ENCODE measurements at places on chromosomes 6 and 20.

GRCh38 chr6:66985816-66986215 is 1278.8 kb upstream of the EYS start:
- DNase-seq, result no peak

- DNase-seq, result no peak
Measured at GRCh38 chr6:15243910-15244619, 1.8 kb upstream of the JARID2 start.

GRCh38 chr6:122969999-122970533 is 26.0 kb upstream of the CLVS2 start:
- DNase-seq, result no peak

- no peak for DNase-seq
Measured at GRCh38 chr20:13492001-13492481, 146.7 kb downstream of the TASP1 start.

DNA sequence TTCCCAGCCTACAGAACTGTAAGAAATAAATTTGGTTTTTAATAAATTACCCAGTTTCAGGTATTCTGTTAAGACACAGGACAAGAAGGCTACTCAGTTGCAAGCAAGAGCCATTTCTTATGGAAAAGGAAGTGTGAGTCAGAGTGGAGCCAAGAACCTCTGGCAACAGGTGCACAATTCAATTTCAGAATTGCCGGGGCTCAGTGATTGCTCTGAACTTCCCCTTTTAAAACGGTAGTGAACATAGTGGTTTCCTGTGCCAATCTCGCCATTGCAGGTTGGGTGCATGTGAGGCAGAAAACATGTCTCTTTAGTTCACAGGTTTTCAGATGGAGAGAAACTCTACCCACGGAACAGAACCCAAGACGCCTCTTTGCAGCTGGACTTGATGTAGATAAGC is 16.4 kb downstream of the PIGT start:
- DNase-seq, result no peak

DNA sequence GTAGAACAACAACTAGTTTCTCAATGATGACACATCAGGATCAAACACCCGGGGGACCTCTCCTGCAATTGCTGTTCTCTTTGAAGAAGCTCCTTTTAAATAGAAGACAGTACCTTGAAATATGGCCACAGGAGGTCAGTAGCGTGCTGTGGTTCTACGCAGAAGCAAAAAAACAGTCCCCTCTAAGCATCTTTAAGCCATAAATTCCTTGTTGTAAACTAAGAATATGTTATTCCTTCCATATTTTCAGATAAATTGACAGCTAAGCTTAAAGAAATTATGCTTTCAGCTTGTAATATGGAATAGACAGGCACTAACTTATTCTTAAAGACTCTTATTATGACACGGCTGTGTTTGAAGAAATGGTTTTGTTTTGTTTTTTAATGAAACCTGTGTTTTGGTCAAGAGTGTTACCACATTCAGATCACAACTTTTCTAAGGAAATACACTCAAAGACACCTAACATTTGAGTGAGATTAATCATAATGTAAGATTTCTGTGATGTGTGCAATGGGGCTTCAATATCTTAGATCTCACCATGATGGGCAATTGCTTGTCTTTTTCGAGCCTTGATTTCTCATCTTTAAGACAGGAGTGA is 49.7 kb upstream of the IL20RA start:
- peak; percentile 48 for DNase-seq

- no peak for DNase-seq
Measured at GRCh38 chr20:10557685-10558084, 116.1 kb downstream of the JAG1 start.

DNA sequence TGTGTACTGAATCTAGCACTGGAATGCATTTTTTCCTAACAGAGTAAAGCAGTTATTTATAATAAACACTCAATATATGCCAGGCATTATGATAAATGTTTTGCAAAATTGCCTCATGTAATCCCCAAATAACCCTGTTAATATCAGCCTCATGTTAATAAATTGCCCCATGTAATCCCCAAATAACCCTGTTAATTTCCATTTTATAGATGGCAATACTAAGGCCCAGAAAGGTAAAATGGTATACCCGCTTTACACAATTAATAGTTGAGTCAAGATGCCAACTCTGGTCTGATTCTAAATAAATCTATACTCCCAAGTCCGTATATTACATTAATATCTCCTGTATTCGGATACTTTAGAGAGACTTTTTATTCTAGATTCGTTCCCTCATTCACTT is 6.3 kb downstream of the MYB start:
- DNase-seq, result no peak

DNA sequence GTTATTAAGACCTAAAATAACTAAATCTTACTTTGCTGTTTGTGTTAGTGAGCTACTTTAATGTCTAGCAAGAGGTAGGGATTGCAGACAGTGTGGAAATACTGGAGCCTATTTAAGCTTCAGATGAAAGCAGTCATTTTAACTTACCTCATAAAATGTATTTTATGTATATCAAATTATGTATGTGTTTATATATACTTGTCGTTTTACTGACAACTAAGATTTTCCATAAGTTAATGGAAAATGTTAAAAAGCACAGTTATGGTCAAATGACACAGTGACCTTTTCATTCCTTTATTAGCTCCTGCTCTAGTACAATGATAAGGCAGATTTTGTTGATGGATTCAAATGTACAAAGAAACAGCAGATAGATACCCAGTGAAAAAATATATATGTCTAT is 34.6 kb downstream of the QKI start:
- DNase-seq, result no peak

DNA sequence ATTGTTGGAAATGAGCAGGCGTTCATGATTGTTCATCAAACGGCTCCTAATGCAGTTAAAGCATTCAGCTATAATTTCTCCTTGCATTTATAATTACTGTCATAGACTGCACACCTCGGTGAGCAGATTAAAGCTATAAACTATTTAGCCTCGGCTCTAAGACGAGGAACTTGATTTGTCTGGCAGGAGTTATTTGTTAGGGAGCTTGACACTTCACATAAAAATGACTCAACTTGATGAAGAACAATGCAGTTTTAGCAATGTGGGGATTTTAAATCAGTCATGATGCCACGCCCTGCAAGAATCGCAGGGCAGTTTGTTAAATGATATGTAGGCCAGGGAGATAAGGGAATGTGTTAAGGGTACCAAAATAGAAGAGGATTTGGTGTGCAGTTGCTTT is 290.2 kb downstream of the TSHZ2 start:
- no peak for DNase-seq

- no peak for DNase-seq
Measured at GRCh38 chr6:22149501-22150367, 147.1 kb downstream of the PRL start.

DNA sequence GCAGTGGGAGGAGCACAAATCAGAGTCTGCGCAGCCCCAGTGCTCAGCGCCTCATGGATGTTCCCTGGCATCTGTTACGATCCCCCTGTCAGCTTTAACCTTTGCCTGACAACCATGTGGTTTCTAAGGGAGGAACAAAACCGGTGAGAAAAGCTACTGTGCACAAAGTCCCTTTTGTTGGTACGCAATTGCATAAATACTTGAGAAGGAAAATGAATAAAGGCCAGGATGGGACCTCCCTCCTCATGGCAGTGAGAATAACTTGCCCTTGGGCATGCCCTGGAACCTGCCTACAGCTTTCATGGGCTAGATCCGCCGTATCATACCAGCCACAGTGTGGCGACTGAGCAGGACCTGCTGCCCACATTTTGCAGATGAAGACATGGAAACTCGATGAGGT is 81.0 kb downstream of the RIN2 start:
- no peak for DNase-seq

DNA sequence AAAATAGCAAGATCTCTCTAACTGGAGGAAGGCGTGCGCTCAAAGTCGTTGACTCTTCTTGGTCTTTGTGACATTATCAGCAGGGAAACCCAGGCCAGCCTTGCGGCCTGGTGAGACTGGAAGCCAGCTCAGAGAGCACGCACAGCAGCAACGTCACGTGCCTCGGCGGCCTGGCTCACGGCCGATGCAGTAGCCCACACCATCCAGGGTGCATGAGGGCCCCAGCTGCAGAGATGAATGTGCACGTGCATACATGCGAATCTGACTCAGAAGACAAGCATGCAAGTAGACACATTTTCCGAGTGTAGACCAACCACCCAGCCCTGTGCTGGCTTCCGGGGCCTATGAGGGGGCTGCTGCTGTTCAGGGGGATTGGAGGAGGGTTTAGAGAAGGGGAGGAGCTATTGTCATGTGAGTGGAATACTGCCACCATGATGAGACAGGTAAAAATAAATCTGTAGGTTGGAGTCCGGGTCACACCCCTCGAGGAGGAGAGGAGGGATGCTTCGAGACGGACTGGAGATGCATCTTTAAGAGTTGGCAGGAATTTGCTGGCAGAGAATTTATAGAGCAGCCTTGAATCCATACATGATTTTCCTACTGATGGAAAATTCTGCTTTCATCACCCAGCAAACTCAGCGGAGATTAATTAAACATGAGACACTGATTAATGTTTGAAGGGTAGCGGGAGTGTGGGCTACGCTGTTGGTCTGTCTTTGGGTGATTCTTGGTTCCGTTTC is 388.2 kb downstream of the CDH4 start:
- no peak for DNase-seq

DNA sequence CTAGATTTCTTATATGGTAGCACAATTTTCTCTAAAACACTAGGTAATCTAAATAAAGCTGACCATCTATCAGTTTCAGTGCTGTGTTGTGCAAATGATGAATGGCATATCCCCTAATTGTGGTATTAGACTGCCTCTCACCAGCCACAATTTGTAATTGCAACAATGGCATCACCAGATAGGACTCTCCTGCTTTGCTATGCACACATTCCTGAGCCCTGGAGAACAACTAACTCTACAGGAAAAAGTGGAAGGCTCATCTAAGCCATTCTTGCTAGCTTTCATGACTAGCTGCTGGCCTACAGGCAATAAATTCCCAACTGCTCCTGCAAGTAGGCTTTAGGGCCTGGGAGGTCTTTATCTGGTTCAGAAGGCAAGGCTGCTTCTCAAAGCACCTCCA is 974.1 kb downstream of the EYS start:
- no peak for DNase-seq

DNA sequence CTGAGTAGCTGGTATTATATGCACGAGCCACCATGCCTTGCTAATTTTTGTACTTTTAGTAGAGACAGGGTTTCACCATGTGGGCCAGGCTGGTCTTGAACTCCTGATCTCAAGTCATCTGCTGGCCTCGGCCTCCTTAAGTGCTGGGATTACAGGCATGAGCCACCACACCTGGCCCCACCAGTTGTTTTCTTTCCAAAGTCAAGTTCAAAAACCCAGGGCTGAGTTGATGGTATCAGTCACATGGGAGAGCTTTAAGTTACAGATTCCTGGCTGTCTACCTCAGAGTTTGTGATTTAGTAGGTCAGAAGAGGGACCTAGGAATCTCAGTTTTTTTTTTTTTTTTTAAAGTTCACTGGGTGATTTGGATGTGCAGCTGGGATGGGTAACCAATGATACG is 107.7 kb downstream of the SCP2D1 start:
- DNase-seq, result no peak

- no peak for DNase-seq
Measured at GRCh38 chr6:26292709-26293108, 72.3 kb upstream of the BTN3A2 start.

- DNase-seq, result no peak
Measured at GRCh38 chr6:87897663-87898062, 150.0 kb upstream of the SPACA1 start.

DNA sequence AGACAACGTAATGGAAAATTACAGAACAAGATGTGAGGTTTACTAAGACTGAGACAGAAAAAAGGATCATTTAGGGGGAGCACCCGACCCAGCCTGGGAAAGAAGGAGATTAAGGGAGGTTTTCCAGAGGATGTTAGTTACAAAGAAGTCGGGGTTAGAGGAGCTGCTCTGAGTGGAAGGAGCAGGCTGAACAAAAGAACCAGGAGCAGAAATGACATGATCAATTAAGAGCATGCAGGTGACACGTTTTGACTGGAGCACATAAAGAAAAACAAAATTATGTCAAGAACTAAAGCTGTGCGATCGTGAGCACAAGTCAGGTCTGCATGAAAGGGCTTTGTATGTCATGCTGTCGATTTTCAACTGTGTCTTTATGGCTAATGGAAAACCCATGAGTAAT is 417.3 kb upstream of the MARCKS start:
- no peak for DNase-seq

DNA sequence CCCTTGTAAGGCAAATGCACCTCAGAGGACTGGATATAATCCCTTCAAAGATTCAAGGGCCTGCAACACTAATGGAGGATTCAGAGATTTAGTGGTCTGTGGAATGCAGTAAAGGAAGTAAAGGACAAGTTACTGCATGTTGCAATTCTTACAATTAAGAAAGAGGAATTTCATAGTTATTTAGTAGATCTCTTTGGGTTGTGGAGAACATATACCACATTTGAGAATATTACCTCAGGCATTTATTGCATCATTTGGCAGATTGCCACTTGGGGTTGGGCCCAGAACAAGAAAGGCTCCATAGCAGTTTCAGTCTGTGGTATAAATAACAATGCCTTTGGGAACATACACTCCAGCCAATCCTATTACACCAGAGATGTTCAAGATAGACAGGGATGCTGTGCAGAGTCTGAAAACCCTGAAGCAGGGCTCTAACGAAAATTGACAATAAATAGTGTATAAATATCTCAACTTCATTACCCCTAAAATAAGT is 20.9 kb upstream of the EPM2A start:
- no peak for DNase-seq

DNA sequence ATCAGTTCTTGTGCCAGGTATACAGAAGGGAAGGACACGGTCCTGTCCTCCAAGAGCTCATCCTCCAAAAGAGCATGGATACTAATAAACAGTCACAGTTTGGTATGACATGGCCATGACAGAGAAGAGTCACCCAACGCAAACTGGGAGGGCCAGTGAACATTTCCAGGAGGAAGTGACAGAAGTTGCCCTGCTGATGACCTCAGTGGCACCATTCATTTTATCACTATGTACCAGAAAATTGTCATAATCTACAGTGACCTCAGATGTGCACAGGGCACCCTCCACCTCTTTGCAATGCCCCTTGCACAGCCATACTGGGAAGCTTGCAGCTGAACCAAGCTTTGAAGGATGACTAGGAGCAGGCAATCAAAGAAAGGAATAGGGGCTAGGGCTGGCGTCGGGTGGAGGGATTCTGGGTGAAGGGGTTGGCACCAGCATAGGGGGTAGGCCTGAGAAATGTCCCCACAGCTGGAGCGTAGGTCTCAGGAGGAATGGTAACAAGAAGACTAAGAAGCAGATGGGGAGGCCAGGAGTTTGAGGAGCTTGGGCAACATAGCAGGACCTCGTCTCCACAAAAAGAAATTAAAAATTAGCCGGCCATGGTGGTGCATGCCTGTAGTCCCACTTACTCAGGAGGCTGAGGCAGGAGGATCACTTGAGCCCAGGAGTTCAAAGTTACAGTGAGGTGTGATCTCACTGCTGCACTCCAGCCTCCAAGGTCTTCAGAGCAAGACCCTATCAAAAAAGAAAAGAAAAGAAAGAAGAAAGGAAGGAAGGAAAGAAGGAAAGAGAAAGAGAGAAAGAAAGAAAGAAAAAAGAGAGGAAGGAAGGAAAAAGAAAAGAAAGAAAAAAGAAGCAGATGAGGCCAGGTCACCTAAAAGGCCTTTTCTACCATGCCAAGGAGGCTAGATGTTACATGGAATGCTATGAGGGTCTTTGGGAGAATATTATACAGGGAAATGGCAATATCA is 65.3 kb upstream of the SNX9 start:
- DNase-seq, result no peak

- no peak for DNase-seq
Measured at GRCh38 chr6:161038229-161039031, 46.9 kb downstream of the MAP3K4 start.

Measured in stimulated activated CD4-positive, alpha-beta T cell treated with anti-CD3 and anti-CD28 coated beads, Interleukin-2, amount 100 ng/mL, for 24 hours (primary cell).